ENCODE measurements at places on chromosomes 12 and 14.

GRCh38 chr14:68982581-68982980 is 3.5 kb upstream of the ACTN1 start:
- DNase-seq = no peak

GRCh38 chr12:20142316-20142715 is 226.0 kb upstream of the PDE3A start:
- DNase-seq = no peak

GRCh38 chr12:79115743-79116142 is 251.2 kb downstream of the SYT1 start:
- DNase-seq = no peak

DNA sequence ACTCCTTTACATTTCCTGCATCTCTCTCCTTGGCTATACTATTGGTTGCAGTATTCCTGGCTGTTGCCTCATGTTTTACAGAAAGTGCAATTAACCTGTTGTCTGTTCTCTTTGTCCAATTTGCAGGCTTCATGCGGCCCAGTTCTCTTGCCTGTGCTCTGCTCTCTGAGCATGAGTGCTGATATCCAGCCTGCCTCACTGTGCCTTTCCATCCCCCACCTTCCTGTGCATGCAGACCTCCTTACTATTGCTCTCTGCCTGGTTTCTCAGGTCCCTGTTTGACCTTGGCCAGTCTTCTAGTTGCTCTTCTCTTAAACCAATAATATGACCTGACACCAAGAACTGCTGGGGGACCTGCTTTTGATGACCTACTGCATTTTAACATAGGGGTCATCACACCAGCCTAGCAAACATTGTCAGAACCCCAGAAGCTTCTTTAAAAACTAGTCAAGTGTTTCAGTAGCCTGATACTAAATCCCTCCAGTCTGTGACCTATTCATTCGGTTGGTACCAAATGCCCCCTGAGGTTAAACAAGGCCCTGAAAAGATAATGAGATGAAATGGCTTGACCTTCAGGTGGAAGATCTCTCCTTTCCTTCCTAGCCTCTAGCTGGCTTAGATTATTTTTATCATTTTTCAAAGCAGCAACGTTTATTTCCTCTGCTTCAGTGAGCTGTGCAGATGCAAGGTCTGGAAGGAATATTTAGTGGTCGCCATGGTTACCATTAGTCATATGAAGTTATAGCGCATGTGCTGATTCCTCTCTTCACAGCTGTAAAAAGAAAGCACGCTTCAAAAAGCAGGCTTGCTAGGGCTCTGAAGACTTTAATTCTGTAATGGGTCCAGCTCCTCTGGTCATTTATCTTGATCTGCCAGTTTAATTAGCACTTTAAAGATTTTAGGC is 216.5 kb downstream of the PHLDA1 start:
- DNase-seq = no peak

- DNase-seq = no peak
Observed at GRCh38 chr12:40001406-40001805, 104.5 kb downstream of the SLC2A13 start.

GRCh38 chr14:102077382-102077709 is 9.5 kb downstream of the HSP90AA1 start:
- no peak for DNase-seq

- no peak for DNase-seq
Observed at GRCh38 chr12:104570174-104570907, 113.6 kb downstream of the CHST11 start.
